ENCODE measurements at places on chromosomes 7 and 10.

GRCh38 chr7:110808361-110808760, 282.6 kb upstream of the LRRN3 start:
- no peak for DNase-seq

DNA sequence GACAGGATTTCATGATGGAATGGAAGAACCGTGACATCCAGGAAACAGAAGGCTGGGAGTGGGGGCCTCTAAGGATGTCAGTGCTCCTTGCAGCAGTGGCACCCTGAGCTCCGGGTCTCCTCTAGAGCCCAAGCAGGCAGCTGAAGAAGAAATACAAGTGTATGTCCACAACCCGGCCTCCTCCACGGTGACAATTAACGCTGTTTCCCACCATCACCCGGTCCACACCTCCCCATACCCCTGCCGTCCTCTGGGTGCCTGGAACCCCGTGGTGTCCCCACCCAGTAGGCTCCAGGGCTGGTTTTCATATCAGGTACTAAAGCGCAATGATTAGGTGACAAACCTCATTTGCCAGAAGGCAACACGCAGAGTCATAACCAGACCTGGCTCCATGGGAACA, 30.3 kb downstream of the GRID1 start:
- DNase-seq: no peak

DNA sequence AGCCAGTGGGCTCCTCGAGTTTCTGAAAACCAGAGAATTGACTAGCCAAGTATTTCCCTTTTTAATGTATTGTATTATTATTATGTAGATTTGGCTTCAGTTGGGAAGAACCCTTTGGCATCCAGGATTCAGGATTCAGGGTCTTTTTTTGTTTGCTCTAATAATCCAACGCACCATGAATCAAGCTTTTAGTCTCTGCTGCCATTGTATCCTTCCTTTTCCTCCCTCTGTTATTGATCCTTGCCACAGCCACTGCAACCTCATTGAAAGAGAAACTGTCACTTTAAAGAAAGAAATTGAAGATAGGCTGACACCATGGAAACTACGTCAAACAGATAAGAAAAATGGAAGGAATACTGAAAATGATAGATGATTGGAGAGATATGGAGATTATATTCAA, 150.0 kb downstream of the CHRM2 start:
- DNase-seq: no peak

GRCh38 chr7:63925626-63926460, 72.8 kb upstream of the ZNF722 start:
- peak; percentile 89 for DNase-seq

- DNase-seq: no peak
Observed at GRCh38 chr7:129843365-129843898, 109.3 kb downstream of the UBE2H start.

DNA sequence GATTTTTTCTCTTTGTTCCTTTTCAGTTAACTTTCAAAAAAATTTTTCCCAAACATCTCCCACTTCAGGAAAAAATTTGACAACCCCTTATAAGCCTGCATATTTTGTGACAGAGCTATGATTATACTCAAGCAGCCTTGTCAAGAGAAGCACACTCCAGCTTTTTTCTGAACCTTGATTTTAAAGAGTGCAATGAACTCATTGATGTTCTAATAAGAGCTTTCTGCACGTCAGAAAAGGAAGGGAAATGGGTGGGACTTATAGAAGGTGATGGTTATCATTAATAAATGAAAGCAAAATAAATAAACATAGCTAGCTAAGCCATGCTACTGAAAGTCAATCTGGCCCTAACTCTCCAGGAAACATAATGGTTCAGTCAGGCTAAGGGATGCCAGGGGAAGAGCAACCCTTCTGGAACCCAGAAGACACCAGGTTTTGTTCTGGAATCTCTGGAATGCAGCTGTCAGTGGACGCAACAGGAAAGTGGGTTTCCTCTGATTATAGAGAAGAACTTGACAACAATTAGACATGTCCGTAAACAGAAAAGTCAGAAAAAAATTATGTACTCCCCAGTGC, 76.1 kb downstream of the NHLRC2 start:
- no peak for DNase-seq

- no peak for DNase-seq
Observed at GRCh38 chr7:131653418-131654248, 97.2 kb upstream of the PODXL start.

DNA sequence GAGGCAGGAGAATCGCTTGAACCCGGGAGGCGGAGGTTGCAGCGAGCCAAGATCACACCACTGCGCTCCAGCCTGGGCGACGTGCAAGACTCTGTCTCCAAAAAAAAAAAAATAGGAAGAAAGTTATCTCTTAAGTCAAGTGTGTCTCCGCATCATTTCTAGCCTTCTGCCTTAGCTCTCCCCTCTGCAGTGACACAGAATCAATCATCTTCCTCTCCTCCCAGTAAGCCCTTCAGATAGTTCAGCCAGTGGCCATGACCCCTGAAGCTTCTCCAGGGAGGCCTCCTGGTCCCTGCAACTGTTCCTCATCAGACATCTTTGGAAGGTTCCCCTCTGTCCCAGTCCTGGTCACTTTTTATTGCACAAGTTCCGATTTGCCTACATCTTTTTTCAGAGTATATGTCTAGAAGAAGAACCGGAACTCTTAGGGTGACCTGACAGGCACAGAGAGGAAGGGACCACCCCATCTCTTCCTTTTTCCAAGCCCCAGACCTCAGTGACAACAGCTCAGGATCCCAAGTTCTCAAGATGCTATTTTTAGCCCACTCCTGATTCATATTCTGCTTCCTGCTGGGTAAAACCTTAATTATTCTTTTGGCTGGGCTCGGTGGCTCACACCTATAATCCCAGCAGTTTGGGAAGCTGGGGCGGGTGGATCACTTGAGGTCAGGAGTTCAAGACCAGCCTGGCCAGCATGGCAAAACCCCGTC, 6.6 kb upstream of the RHBDD2 start:
- DNase-seq: no peak

- DNase-seq: no peak
Observed at GRCh38 chr10:124308056-124308645, 110.6 kb downstream of the OAT start.

GRCh38 chr10:29922226-29922625, 137.2 kb downstream of the JCAD start:
- no peak for DNase-seq

DNA sequence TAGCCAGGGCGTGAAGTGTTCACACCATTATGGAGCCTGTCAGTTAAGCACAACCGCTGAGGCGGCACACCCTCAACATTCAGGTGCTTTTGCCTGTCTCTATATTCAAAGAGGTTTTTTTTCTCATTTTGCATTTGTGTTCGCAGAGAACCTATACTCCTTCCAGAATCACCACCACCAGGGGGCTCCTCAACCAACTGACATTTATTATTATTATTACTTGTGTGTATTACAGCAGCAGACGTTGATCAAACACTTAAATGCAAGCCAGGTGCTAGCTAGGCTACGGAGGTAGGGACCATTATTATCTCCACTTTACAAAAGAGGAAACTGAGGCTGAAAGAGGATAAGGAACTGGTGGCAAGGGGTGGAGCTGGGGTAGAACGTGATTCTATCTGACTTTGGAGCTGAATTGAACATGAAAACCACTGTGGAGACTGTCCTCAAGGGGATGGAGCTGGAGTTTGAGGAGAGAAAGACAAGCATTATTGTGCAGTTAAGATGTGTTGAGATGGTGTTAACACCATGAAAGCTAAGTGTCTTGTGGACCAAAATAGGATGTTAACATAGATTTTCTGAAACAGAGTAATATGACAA, 133.8 kb upstream of the PLXNA4 start:
- DNase-seq: no peak

DNA sequence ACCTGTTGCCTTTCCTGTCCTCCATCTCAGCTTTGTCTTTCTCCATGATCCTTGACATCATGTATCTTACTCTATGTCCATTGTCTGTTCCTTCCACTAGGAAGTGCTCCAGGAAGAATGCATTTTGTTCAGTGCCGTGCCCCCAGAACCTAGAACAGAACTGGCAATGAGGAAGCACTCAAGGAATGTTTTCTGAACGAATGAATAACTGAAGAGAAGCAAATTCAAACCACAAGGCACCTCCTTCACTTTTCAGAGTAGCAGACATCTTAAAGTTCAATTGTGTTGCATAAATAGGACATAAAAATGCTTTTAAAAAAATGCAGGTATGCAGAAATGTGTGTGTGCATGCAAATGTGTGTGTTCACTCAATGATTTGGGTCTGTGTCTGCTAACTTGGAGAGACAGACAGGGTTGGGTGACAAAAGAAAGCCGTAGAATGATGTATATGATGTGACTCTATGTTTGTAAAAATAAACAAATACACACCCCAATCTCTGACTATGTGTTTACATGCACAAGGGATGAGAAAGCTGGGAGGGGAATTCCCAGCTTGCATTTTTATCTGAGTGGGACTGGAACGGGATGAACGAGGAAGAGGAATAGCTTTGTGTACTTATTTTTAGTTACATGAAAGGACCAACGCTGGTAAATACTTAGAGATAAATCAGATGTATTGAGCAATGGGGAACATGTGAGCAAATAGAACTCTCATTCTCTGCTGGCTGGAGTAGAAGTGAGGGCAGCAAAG, 237.7 kb downstream of the FANK1 start:
- DNase-seq: no peak

GRCh38 chr7:111092406-111093236, 1.7 kb downstream of the LRRN3 start:
- no peak for DNase-seq

- DNase-seq: no peak
Observed at GRCh38 chr7:55185941-55186609, 167.3 kb downstream of the EGFR start.

- DNase-seq: no peak
Observed at GRCh38 chr10:129278686-129279085, 188.4 kb upstream of the MGMT start.

GRCh38 chr10:131649617-131650016, 251.2 kb upstream of the PPP2R2D start:
- DNase-seq: no peak

DNA sequence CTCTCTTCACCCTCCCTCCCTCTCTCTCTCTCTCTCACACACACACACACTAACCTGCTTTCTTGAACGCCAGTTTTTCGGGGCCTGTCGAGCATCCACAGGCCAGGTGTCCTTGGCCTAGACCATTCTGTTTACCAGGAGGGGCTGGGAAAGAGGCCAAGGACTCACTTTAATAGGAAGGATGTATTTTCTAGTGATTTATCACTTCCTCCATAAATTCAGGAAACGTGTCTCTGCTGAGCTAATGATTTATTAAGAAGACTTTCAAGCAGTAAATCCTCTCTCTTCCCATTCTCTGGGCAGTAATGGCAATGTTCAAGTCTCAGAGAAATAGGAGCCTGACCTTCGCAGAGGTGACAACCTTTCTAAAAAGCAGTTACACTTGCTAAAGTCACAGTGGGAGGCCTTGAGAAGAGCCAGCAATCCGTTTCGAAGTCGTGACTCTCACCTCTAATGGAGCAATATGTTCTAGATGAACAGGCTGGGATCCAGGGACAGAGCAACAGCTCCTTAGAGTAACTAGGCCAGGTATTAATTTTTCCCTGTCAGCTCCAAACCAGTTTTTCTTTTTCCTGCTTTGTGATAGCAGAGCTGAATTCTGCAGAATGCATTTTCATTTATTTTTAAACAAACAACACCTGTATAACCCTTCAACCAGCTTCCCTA, 1357.5 kb upstream of the SORCS1 start:
- DNase-seq: no peak

DNA sequence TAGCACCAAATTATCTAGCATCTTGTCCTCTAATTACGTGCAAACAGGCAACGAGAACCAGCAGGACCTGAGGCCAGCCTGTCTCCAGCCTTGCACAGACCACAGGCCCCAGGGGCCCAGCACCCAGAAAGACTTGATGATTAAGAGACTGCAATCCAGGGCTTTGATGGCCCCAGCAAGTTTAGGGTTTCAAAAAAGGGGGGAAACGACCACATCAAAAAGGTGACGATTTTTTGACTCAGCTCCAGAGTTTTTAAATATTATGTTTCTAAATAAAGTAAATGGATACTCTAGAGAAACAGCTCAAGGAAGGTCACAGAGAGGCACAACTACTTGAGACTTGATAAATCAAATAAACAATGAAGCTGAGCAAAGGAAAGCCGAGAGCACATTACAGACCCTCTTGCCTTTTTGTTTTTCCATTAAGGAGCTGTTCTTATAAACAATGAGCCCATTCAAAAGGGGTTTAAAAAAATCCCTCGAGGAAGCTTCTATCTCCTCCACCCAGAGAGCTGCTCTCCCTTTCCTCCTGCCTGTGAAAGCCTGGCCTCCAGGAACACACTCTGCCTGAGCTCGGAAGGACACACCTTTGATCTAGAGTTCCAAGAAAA, 44.1 kb downstream of the GLI3 start:
- no peak for DNase-seq

DNA sequence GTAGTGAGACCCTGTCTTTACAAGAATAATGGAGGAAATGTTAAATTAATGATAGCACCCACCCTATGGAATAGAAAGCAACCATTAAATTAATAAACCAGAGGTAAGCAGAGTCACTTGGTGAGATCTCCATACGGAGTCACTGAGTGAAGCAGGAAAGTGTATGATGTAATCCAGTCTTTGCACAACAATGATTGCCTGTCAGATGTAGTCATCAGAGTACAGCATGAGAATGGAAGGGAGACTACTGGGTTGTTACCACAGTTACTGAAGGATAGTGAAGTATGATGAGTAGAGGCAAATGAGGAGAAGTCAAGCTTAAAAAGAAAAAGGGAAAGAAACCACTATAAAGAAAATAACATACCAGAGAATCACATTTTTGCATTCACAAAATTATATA, 371.9 kb upstream of the SHH start:
- no peak for DNase-seq

GRCh38 chr10:78248651-78249464, 215.2 kb downstream of the RPS24 start:
- DNase-seq: no peak

DNA sequence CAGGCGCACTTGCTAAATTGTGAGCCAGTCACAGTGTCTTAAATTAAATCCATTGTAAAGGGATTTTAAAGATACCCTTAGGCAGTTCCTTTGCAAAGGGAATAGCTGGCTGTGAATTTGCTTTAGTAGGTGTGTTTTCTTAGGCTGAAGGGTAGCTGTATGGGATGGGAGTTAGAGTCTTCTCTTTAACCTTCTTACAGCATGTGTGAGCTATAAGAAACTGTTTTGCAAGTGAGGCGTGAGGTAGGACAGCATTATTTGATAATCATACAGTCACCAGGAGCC, 5.2 kb downstream of the EEPD1 start:
- DNase-seq: no peak

GRCh38 chr7:80637911-80638765, at the start of gene CD36:
Gene CD36, plus strand, starts transcription at chr7:80638642. Its CDS starts 8,099 bp downstream, at chr7:80646741.
- DNase-seq: no peak

- DNase-seq: no peak
Observed at GRCh38 chr7:42407833-42408232, 170.8 kb upstream of the GLI3 start.

GRCh38 chr10:35058134-35058533, 32.0 kb downstream of the CUL2 start:
- DNase-seq: no peak

- DNase-seq: no peak
Observed at GRCh38 chr7:43838201-43838658, 31.1 kb downstream of the MRPS24 start.

- no peak for DNase-seq
Observed at GRCh38 chr10:110710621-110711020, 66.5 kb downstream of the RBM20 start.

- no peak for DNase-seq
Observed at GRCh38 chr10:119742947-119743648, 17.2 kb downstream of the INPP5F start.

All from activated CD8-positive, alpha-beta memory T cell treated with anti-CD3 and anti-CD28 coated beads, Interleukin-2, amount 50 U/mL, for 48 hours (primary cell).